ENCODE measurements at places on chromosomes 16 and 17.

GRCh38 chr17:55402374-55402773 lies 19.3 kb downstream of the MMD start:
- no peak for DNase-seq

DNA sequence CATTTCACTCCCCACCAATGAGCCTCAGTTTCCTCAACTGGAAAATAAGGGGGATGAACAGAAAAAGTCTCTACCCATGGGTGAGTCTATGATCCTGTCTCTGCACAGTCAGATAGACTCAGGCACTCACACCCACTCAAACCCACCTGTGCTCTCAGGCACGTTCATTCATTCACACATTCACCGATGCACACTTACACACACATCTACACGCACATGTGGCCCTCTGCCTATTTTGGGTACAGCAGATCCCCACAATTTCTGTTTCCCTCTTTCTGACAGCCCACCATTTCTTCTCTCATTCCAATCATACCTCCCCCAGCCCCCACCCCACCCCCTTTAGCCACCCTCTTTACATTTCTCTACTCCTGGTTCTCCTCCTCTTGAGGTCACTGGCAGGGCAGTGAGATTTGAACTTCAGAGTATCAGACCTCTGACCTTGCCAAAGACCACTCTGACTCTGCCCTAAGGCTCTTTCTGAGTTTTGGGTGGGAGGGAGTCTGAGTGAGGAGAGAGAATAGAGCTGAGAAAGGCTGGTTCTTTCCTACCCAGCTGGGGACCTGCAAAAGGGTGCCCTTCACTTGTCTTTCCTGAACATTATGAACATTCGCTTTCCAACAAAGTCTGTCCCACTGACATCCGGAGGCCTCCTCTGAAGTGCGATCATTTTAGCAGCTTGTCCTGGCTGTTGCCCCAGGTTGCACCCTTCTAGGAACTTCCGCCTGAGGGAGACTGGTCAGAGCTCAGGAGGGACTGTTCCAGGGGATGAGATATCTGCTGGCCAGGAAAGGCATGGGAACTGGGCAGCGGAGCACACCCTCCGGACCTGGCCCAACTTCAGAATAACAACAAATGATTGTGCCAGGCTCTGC lies 10.1 kb upstream of the COL1A1 start:
- no peak for DNase-seq

- DNase-seq = no peak
These were observed 10.5 kb downstream of the PIK3R6 start for GRCh38 chr17:8856869-8857575.

DNA sequence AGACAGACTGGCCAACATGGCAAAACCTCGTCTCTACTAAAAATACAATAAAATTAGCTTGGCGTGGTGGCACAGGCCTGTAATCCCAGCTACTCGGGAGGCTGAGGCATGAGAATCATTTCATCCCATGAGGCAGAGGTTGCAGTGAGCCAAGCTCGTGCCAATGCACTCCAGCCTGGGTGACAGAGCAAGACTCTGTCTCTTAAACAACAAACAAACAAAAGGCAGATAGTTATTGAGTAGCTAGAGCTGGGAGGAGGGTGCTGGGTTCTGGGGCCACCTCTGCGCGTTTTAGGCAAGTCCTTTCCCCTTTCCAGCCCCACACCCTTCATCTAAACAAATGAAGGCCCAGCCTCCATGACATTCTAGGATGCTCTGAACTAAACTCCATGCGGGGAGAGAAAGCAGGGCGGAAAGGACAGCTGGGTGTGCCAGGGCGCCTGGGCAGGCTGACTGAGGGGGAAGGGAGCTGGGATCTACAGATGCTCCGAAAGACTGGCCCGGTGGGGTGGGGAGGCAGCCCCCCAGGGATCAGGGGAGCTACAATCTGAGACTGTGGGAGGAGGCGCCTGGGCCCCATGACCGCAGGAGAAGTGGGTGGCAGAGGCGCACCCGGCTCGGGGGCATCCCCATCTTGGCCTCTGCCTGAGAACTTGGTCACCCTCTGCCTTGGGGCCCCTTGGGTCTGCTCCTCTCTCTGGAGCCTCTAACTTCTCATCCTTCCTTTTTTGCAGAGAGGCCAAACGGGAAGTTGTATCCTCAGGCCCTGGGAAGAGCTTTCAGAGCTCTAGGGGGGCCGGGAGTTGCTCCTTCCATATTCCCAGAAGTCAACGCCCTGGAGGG lies 910 bp downstream of the ITGAL start:
- DNase-seq = no peak

All from fibroblast of skin of right biceps (primary cell).